Renal pelvis (tissue), 12 donors: ENCODE measurements at places on chromosomes 5 and 9.

GRCh38 chr5:43425983-43426382 lies 13.8 kb upstream of the CCL28 start:
- DNase-seq, result no peak

GRCh38 chr5:179858241-179858585 lies 404 bp downstream of the MRNIP start:
- DNase-seq, result peak; percentile 38

GRCh38 chr9:5630081-5630507 lies 1.2 kb downstream of the RIC1 start:
- DNase-seq, result peak; percentile 48

DNA sequence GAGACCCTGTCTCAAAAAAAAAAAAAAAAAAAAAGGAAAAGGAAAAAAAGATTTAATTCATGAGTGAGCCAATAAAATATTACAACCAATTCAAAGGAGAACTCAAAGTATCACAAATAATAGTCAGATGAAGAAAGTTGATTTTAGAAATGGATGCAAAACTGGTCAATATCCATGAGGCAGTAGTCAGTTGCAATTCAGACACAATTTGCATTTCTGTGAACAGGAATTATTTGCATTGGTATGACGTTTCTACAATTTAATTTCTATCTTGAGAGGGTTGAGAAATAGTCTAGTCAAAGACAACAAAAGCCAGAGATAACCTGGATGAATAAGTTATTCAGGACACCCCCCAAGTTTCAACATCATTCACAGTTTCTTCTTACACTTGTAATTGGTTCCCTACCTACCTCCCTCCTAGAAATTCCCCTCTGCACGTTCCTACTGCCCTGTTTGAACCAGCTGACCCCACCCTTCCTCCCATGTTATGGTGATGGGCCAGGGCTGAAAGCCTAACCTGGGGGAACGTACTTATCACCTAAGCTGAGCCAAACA lies 28.6 kb upstream of the CDKN2AIPNL start:
- no peak for DNase-seq

DNA sequence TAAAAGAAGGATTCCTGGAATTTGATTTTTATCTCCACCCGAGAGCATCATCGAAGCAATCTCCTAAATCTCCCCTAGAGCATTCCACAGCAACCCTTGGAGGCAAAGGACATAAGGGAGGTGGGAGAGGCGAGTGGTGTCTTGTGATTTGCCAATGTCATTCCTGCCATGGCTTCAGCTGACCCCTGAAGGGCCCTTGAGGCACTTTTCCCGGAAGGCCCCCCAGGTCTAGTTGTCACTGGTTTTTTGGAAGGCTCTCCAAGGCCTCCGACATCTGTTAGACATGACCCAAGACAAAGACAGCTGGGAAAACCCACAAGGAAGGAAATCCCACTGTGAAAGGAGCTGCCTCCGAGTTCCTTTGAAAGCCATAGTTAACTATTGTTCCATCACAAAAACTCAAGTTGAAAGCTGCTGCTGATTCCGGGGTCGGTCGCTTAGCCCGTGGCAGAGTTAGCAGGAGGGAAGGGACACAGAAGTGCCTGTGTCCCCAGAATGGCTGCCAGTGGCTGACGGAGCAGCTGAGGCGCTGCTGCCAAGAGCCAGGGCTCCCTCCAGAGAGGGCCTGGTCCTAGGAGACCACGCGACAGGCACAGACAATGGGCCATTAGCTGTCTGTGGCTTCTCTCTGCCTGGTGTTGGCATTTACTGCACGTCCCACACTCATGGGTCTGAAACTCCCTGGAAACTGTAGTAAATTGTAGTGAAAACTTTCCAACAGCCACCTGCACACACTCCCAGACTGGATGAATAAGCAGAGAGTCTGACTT lies 24.4 kb upstream of the TRIO start:
- DNase-seq, result no peak

DNA sequence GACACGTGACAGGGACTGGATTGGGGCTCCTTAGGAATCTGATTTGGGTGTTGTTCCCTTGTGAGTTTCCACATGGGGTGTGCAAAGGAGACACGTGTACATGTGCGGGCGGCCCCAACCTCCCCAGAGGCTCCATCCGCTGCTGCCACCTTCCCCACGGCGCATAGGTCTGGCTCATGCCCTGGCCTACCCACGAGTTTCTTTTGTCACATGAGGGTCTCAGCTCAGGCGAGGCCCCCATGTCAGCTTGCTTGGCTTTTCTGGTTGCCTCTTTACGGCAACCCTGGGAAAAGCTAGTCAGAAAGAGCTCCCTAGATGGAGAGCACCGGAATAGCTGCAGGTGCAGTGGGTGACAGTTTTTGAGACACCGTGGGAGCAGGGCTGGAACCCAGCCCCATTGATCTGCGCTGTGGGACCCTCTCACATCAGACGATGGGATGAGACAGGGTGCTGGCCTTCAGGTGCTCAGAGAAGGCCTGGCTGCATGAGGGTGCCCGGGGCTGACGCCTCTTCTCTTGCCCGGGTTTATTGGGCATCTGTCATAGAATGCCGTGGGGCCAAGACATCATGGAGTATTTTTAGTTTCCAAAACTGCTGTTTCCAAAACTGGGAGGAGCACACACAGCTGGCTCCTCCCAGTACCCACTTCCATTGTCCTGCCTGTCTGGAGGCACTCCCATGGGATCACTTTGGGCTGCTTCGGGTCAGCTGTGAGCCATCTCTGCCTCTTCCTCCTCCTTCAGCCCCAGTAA lies 107.8 kb downstream of the WNK2 start:
- no peak for DNase-seq

GRCh38 chr5:74196233-74196632 lies 444.3 kb downstream of the ENC1 start:
- no peak for DNase-seq

- DNase-seq, result peak; percentile 75
These were observed 30.0 kb upstream of the STOM start for GRCh38 chr9:121399883-121400607.

DNA sequence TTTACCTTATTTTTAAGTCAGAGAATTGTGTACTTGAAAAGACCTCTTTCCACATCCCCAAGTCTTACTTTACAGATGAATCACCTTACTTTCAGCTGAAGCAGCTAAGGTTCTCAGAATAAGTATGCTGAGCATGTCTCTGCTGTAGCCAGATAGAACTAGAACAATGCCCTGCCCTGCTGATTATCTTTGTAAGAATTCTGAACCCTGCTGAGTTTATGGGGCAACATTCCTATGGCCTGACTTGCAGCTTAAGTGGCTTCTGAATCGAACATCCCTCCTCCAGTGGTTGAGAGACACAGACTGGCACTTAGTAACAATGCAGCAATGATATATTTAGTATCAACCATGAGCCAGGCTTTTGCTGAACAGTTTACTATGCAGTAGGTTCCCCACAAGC lies 592.0 kb upstream of the WWC1 start:
- DNase-seq, result no peak

- DNase-seq, result no peak
These were observed 141.1 kb upstream of the TARS1 start for GRCh38 chr5:33299621-33300208.

GRCh38 chr9:109254317-109254716 lies 66.5 kb downstream of the EPB41L4B start:
- DNase-seq, result no peak

GRCh38 chr5:5822729-5823257 lies 400.3 kb downstream of the ICE1 start:
- DNase-seq, result no peak

- DNase-seq, result no peak
These were observed 26.4 kb upstream of the CXCL14 start for GRCh38 chr5:135605221-135605620.
